Stimulated activated CD8-positive, alpha-beta memory T cell treated with anti-CD3 and anti-CD28 coated beads, Interleukin-7, amount 100 ng/mL, for 1 hour (primary cell): ENCODE measurements at places on chromosomes 6 and 20.

DNA sequence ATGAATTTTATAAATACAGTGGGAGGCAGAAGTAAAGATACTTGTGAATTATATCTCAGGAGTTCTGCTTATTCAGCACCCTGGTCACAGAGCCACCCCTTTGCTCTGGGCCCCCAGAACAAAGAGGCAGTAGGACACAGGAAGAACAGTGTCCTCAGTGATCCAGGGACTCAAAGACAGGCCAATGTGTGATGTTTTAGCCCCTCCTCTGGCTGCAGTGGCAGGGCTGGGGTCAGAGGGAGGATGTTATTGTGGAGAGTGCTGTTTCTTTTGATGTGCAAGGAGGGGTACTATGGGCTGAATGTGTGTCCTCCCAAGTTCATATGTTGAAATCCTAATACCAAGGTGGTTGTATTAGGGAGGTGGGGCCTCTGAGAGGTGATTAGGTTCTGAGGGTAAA is 74.1 kb upstream of the MAP3K7 start:
- no peak for DNase-seq

DNA sequence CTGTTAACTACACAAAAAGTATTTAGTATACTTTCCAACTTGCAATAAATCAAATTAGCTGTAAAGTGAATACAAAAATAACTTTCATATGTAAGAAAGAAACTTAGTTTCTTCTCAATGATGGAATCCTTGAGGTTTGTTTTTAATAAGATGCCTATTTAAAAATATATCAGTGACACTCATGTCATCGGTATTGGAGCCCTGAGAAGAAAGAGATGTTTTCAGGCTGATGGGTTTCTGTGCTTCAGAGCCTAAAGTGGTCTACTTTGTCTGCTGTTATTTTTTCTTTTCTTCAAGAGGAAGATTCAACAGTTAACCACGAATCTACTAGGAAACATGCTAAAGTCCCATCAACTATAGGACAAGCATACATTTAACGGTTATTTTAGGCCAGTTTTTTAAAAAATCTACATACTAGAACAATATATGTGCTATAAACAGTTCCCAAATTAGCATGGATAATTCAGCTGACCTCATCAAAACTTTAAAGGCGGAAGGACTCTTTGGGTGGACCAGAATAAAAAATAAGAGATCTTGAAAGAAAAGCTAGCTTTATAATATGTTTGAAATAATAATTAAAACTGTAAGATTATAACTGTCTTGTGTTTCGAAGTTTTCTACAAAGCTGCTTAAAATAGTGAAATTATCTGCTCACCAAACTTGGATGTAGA is 147.0 kb upstream of the SAMD5 start:
- DNase-seq = no peak

GRCh38 chr6:138931660-138932059 is 56.4 kb downstream of the REPS1 start:
- no peak for DNase-seq

DNA sequence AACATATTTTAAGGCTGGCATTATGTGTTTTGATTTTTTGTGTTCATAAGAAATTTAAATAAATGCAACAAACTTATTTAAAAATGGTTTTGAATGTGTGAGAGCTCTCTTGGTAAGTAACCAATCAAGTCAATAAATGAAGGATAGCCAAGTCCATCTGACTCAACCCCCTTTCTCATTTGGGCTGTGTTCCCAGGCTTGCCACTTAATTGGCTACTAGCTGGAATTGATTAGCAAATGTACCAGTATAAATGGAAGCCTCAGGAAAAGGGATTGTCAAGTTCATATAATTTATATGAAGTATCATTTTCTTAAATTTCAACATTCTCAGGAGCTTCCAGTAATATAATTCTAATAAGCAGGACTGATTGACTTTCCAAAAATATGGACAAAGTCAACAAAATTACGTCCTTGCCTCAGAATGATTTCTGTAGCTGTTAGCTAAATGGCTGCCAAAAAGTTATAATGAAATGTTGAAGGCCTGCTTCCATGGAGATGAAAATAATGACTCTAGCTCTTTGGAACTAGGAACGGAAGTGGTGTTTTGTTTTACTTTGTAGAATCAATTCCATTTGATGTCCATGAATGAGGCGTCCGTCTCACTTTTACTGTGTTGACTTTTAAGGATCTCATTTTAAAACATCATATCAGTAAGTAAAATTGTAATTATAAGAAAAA is 614.9 kb downstream of the CDH26 start:
- no peak for DNase-seq

DNA sequence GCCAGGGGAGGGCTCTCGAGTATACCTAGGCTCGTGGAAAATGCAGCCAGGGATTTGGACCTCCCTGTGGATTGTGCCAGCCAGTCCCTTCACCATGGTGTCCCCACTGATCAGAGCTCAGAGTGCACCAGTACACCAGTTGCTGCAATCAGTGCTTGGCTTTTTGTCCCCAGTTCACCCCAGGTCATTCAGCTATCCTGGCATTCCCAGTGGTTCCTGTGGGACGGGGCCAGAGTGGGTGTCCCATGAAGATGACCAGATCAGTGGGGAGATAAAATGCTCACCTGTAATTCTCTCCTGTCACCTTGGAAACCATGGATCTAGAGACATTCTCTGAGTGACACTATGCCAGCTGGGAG is 23.8 kb downstream of the MAS1 start:
- DNase-seq = no peak

GRCh38 chr20:15675813-15676484 is 897.3 kb downstream of the KIF16B start:
- no peak for DNase-seq

GRCh38 chr6:149483849-149484655 is 762 bp downstream of the ZC3H12D start:
- DNase-seq = no peak

DNA sequence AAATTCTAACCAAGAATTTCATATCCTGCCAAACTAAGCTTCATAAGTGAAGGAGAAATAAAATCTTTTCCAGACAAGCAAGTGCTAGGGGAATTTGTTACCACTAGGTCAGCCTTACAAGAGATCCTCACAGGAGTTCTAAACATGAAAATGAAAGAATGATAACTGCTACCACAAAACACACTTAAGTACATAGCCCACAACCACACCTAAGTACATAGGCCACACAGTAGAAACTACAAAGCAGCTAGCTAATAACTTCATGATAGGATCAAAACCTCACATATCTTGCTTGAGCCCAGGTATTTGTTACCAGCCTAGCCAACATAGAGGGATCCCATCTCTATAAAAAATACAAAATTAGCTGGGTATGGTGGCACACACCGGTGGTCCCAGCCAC is 50.4 kb downstream of the IRAK1BP1 start:
- DNase-seq = no peak

DNA sequence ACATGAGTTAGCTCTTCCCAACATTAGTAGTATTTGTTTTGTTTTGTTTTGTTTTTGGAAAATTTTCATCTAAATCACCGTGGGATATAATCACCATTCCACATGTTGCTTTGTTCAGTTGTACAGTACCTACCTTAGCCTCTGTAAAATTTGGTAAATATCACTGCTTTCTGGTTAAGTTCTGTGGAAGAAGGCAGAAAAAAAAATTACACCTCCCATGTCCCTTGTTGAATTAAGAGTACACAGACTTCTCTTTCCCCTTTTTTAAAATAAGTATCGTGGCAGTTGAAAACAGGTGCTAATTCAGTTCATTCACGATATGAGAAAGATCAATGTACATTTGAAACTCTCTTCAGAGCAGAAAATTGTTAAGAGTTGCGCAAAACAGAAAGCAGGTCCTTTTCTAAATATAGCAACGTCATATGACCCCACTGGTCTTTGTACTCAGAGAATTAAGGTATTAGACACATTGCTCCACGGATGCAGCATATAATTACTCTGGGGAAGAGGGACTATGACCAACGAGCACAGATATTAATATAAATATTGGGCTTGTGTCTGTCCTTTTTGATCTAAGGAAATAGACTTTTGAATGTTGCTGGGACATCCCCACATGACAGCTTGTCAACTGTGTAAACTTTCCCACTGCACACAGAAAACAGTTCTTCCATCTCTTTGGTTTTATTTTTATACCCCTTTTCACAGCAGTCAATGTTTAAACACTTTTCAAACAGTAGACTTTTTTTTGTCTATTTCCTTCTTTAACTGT is 58.6 kb upstream of the ZNF217 start:
- DNase-seq = no peak
